ENCODE measurements at places on chromosomes 12 and 14. TPM values are rescaled to one million over a fixed set of nuclear protein-coding genes. Genes with fewer than 3 reads are reported as not detected.

KRT85 gene
- total RNA-seq = not detected

HHIPL1 gene
- total RNA-seq = 1.8 TPM

NPFF gene
- not detected for total RNA-seq

CCDC197 gene
- not detected for total RNA-seq

KRT72 gene
- not detected for total RNA-seq

SLC10A1 gene
- total RNA-seq = not detected

DUSP6 gene
- 197 TPM for total RNA-seq

C12orf56 gene
- total RNA-seq = 11.9 TPM

Measured in subcutaneous preadipocyte (primary cell).